CD4-positive, alpha-beta T cell (primary cell): ENCODE measurements at places on chromosomes 1 and 21. TPM values are rescaled to one million over a fixed set of nuclear protein-coding genes. Genes with fewer than 3 reads are reported as not detected.
A peak's percentile ranks its signal among the peaks of the same experiment; 100 is the strongest.

DNA sequence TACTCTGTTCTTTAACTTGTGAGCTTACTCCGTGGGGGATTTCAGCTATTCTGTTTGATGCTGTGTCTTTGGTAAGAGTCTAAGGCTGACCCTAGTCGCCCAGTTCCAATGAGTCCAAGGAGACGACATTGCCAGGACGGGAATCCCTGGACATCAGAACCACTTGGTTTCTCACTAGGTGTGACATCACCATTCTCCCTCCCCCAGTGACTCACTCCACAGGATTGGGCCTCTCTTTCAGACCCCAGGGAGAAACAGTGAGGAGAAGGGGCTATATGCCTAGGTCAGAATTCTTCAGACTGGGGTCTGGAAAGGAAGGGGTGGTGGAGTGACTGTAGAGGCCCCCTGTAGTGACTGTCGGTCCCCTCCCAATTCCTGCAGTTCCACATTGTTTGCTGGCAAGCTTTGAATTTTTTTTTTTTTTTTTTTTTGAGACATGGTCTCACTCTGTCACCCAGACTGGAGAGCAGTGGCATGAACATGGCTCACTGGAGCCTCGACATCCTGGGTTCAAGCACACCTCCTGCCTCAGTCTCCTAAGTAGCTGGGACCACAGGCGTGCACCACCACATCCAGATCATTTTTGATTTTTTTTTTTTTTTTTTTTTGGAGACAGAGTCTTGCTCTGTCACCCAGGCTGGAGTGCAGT, 21.3 kb downstream of the ALPL start:
- H3K36me3 ChIP-seq: no peaks in the 10 kb centered on the region
- no peaks in the 10 kb centered on the region for H3K4me1 ChIP-seq
- no peaks in the 10 kb centered on the region for H3K27me3 ChIP-seq
- H3K27ac ChIP-seq: no peak overlapping the region
- no peak for DNase-seq
- H3K4me3 ChIP-seq: no peak overlapping the region

- H3K4me1 ChIP-seq: no peaks in the 10 kb centered on the region
These were observed 116.4 kb upstream of the COP1 start for GRCh38 chr1:176323472-176323871.

- DNase-seq: peak; percentile 4
- no peaks in the 10 kb centered on the region for H3K36me3 ChIP-seq
- H3K4me1 ChIP-seq: peaks cover 49% of the 10 kb centered on the region
- peak overlapping the region; percentile 75 for H3K27ac ChIP-seq
These were observed 2.3 kb downstream of the SPEN start for GRCh38 chr1:15849775-15850324.

GRCh38 chr1:75469586-75470173, 141.2 kb downstream of the SLC44A5 start:
- H3K4me1 ChIP-seq: no peaks in the 10 kb centered on the region
- H3K36me3 ChIP-seq: no peaks in the 10 kb centered on the region
- DNase-seq: no peak
- H3K27ac ChIP-seq: no peak overlapping the region
- H3K4me3 ChIP-seq: no peak overlapping the region
- no peaks in the 10 kb centered on the region for H3K27me3 ChIP-seq

GRCh38 chr1:10378081-10378841, 20.6 kb upstream of the PGD start:
- DNase-seq: no peak
- peaks cover 22% of the 10 kb centered on the region for H3K36me3 ChIP-seq
- H3K4me3 ChIP-seq: no peak overlapping the region
- H3K4me1 ChIP-seq: no peaks in the 10 kb centered on the region
- no peak overlapping the region for H3K27ac ChIP-seq
- no peaks in the 10 kb centered on the region for H3K27me3 ChIP-seq

GRCh38 chr1:167077128-167077867, 12.9 kb downstream of the GPA33 start:
- H3K27me3 ChIP-seq: no peaks in the 10 kb centered on the region
- H3K36me3 ChIP-seq: no peaks in the 10 kb centered on the region
- no peak overlapping the region for H3K4me3 ChIP-seq

GRCh38 chr1:223704921-223705878, 7.1 kb upstream of the CAPN2 start:
- no peak overlapping the region for H3K4me3 ChIP-seq
- peaks cover 4% of the 10 kb centered on the region for H3K4me1 ChIP-seq
- no peaks in the 10 kb centered on the region for H3K36me3 ChIP-seq
- no peak overlapping the region for H3K27ac ChIP-seq

DNA sequence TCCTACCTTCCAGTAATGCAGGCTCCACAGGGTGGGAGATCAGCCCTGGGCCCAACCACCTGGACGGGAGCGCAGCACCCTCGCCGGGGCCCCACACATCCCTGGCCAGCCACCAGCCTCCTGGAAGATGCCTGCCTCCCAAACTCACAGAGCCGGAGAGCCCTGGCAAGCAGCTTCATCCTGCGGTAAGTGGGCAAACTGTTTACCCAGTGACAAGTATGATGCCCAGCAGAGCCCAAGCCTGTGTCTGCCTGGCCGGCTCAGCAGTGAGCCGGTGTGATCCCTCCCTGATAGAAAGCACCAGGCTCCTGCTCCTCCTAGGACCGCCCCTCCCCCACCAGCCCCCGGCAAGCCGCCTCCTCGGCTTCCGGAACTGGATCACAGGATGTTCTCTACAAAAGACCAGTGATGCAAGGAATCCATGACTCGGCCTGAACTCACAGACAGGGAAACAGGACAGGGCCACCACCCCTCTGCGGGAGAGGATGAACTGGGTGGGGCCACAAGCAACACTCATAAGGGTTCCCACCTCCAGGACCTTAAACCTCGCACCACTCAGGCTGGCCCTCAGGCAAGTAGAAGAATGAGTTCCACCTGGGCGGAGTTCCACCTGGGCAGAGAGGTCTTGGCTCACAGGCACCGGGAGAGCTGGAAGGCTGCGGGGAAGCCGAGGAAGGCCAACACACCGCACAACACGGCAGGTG, 7.9 kb downstream of the ACOT7 start:
- no peaks in the 10 kb centered on the region for H3K4me1 ChIP-seq
- no peaks in the 10 kb centered on the region for H3K27me3 ChIP-seq
- no peak overlapping the region for H3K27ac ChIP-seq
- H3K4me3 ChIP-seq: no peak overlapping the region
- DNase-seq: no peak

DNA sequence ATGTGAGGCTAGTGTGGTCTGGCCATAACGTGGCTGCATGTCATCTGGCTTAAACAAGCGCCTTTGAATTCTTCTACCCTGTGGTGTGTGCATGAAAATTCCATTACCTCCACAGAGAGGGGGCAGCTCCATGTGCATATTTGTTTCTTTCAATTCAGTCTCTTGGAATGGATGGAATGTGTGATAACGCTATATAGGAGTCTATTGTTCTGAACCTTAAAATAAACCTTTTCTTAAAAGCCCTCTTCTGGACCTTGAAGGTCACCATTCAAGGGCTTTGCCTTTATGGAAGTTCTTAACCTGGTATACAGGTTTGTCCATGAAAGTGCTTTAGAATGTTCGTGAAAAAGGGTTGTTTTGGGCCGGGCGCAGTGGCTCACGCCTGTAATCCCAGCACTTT, 118.2 kb upstream of the ADGRL2 start:
- H3K36me3 ChIP-seq: no peaks in the 10 kb centered on the region
- H3K4me1 ChIP-seq: no peaks in the 10 kb centered on the region
- DNase-seq: no peak

GRCh38 chr1:66402194-66402593, 131.8 kb upstream of the SGIP1 start:
- DNase-seq: no peak
- H3K27me3 ChIP-seq: no peaks in the 10 kb centered on the region
- no peaks in the 10 kb centered on the region for H3K36me3 ChIP-seq
- no peak overlapping the region for H3K4me3 ChIP-seq
- H3K4me1 ChIP-seq: no peaks in the 10 kb centered on the region

DNA sequence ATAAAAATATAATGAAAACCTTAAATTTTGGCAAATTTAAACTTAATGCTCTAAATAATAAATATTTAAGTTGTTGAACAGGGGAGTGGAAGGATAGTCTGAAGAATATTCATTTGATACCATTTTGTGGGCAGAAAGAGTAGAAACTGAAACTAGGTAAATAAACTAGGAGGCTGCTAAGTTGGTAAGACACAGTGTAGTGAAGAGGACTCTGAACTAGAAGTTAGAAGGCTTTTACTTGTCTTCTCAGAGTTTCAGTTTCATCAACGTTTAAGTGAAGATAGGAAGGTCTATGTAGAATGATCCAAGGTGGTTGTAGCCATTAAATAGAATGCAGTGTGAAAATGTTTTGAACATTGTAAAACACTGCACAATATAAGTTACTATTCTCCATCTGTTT, 516.9 kb downstream of the AMY1C start:
- H3K27ac ChIP-seq: no peak overlapping the region
- H3K4me1 ChIP-seq: no peaks in the 10 kb centered on the region
- H3K27me3 ChIP-seq: no peaks in the 10 kb centered on the region
- DNase-seq: no peak
- H3K4me3 ChIP-seq: no peak overlapping the region

GRCh38 chr21:43734928-43735229, 15.9 kb downstream of the PDXK start:
- H3K4me3 ChIP-seq: peak overlapping the region; percentile 34
- peaks cover 4% of the 10 kb centered on the region for H3K36me3 ChIP-seq
- no peak overlapping the region for H3K27ac ChIP-seq
- H3K4me1 ChIP-seq: peaks cover 46% of the 10 kb centered on the region
- DNase-seq: no peak

DNA sequence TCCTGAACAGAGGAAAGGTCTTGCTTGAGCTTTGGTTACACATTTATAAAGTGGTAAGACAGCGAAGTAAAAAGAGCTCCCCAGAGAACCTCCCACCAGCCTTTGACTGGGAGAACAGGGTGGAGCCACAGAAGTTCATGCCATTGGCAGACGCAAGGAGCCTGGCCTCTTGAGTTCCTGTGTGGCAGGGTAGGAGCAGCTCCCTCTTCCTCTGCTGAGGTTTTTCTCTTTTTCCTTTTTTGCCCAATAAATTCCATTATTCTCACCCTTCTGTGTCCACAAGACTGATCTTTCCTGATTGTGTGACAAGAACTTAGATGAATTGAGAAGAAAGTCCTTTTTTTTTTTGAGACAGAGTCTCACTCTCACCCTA, 4.3 kb downstream of the THEM4 start:
- H3K27me3 ChIP-seq: no peaks in the 10 kb centered on the region
- peak; percentile 73 for DNase-seq
- H3K4me3 ChIP-seq: peak overlapping the region; percentile 24

- H3K36me3 ChIP-seq: peaks cover 2% of the 10 kb centered on the region
- H3K27me3 ChIP-seq: no peaks in the 10 kb centered on the region
- peaks cover 67% of the 10 kb centered on the region for H3K4me1 ChIP-seq
These were observed 729 bp downstream of the NADK start for GRCh38 chr1:1777583-1777899.

- no peak for DNase-seq
- no peaks in the 10 kb centered on the region for H3K27me3 ChIP-seq
- H3K27ac ChIP-seq: no peak overlapping the region
- no peak overlapping the region for H3K4me3 ChIP-seq
- no peaks in the 10 kb centered on the region for H3K4me1 ChIP-seq
These were observed 66.5 kb downstream of the PRRX1 start for GRCh38 chr1:170730438-170730837.

GRCh38 chr1:182446033-182446669, 3.8 kb upstream of the RGSL1 start:
- H3K27ac ChIP-seq: no peak overlapping the region
- H3K4me1 ChIP-seq: no peaks in the 10 kb centered on the region
- no peaks in the 10 kb centered on the region for H3K27me3 ChIP-seq
- H3K36me3 ChIP-seq: no peaks in the 10 kb centered on the region
- H3K4me3 ChIP-seq: no peak overlapping the region

- no peak overlapping the region for H3K27ac ChIP-seq
- H3K4me1 ChIP-seq: no peaks in the 10 kb centered on the region
- DNase-seq: no peak
These were observed 39.2 kb upstream of the CTTNBP2NL start for GRCh38 chr1:112356765-112357164.

DNA sequence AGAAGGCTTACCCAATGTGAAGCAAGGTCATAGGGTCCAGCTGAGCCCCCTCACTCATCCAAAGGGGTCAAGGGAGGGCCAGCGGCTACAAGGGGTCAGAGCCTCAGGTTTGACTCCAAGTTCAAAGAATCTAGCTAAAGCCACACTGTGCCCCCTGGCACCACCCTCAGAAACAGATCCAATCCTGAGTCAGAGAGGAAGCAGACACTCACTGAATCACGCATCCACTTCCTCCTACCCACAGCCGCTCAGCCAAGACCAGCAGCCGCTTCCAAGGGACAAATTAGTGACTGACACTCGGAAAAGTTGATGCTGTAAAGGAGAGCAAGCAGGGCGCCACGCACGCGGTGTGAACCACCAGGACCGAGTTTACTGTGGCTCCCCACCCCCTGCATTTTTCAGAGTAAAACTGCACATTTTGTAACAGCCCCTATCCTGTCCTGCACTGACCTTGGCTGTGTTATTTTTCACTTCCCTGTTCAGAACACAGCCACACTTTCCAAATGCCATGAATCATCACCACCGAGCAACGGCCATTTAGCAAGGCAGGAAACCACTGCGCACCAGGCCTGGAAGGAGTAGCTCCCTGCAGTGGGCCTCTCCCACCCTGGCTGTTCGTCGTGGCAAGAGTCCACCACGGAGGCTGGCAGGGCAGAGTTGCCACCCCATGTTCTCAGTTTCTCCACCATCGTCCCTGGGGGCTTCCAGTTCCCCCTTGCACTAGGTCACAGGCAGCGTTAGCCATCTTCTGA, 147.8 kb downstream of the TOMM20 start:
- no peak overlapping the region for H3K4me3 ChIP-seq
- H3K36me3 ChIP-seq: no peaks in the 10 kb centered on the region
- H3K27ac ChIP-seq: no peak overlapping the region
- H3K27me3 ChIP-seq: no peaks in the 10 kb centered on the region
- H3K4me1 ChIP-seq: peaks cover 67% of the 10 kb centered on the region
- peak; percentile 25 for DNase-seq

DNA sequence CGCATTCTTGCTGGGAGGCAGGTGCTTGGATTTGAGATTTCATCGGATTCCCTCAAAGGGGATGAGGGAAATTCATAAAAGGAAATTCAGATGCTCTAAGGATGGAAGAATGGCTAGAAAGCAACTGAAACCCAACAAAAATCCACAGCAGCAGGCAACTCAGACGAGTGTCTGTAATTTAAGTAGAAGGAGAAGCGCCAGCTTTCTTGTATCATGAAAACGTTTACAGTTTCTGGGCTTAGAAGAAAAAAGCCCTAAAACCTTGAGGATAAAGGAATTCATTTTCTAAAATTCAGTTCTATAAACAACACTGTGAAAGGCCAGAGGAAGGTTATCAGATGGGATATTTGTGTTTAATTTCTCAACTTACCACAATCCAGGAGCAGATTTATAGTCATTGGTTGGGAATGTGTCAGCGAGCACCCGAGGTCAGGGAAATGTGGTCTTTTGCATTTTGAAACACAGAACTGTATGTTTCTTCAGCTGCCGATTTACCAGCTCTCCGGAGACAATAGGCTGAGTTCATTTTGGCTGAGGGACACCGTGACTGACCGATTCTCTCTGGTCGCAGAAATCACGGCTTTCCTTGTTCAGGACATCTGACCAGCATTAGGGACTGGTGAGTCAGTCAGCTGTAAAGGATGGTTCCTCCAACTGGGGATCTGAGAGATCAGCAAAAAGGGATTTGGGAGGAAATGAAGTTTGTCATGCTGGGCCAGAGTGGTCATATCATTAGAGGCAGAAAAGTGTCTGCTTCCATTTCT, 111.6 kb upstream of the ERRFI1 start:
- H3K4me3 ChIP-seq: no peak overlapping the region
- no peak overlapping the region for H3K27ac ChIP-seq
- DNase-seq: no peak
- H3K27me3 ChIP-seq: peaks cover 18% of the 10 kb centered on the region
- no peaks in the 10 kb centered on the region for H3K4me1 ChIP-seq

WNT3A gene
- 0.14 TPM for total RNA-seq

CFHR1 gene
- not detected for total RNA-seq

TNFRSF8 gene
- 0.14 TPM for total RNA-seq

AKR7A3 gene
- total RNA-seq: 0.84 TPM

OPTC gene
- total RNA-seq: not detected

SLFNL1 gene
- 0.08 TPM for total RNA-seq
